BJ (cell line): ENCODE measurements at places on chromosomes 1 and 21.

DNA sequence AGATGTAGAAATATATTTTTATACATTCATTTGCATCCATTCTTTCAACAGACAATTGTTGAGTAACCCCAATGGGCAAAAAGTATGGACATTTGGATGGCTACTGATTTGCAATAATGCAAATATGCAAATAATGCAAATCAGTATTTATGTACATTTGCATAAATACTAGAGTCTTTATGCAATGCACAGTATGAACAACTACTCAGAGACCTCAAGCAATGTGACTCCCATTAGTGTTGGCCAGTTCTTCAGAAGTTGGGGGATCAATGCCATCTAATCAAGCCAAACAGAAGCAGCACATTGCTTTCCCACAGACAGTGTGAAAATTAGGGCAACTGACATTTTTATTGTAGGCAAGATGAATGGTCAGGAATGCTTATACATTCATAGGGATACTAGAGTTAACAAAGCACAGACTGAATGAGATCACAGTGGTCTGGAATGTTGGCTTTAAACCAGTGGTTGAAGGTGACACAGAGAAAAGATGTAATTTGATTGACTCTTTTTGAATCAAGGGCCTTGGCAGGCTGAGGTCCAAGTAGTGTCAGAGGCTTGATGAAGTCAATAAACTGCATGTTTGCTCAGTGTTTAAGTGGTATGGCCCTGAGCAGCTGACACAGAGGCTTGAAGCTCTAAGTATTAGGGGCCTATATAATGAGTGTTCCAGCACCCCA lies 256.6 kb downstream of the CTH start:
- DNase-seq = no peak

DNA sequence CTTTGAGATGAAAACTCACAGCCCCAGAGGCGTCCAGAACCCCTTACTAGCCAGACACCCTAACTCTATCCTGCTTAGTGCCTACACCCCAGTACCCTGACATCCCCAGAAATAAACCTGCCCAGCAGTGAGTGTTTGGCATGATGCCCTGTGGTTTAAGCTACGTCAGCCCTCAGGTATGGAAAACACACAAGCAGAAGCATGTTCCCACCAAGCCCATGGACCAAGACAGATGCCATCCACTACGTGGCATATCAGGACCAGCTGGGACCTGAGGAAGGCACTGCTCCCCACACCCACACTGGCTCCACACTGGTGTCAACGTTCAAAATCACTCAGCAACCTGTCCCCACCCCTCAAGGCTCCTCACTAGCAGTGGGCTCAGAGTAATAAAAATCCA lies 116.4 kb downstream of the SYT2 start:
- DNase-seq = no peak

GRCh38 chr1:159892944-159893343 lies 7.0 kb downstream of the CFAP45 start:
- no peak for DNase-seq

GRCh38 chr1:8092657-8093056 lies 66.5 kb upstream of the ERRFI1 start:
- DNase-seq = no peak

GRCh38 chr1:75133750-75134646 lies at the start of gene LHX8:
Gene LHX8, plus strand, starts transcription at chr1:75134388. Its CDS starts 2,227 bp downstream, at chr1:75136615.
- no peak for DNase-seq

DNA sequence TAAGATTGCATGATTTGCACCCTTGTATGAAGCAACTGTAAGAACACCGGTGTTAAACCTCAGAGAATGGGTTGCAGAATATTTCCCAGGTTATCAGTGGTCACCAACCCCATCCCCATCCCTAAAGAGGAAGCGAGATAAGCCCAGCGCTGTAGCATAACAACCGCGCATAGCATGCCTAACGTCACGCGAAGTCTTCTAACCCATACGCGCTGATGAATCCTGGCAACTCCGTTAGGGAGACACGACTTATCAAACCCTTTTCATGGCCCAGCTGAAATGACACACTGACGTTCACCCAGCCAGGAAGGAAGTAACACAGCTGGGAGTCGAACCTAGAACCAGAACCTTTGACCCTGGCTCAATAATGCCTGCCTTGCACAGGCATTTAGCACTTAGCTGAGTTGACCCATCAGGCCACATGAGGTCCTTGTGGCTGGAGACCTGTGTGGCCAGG lies 24.2 kb downstream of the TMEM51 start:
- DNase-seq = no peak

- peak; percentile 84 for DNase-seq
These were observed 2.9 kb upstream of the SHCBP1L start for GRCh38 chr1:182955596-182956588.

GRCh38 chr1:150874455-150875196 lies 1.8 kb downstream of the ARNT start:
- no peak for DNase-seq

DNA sequence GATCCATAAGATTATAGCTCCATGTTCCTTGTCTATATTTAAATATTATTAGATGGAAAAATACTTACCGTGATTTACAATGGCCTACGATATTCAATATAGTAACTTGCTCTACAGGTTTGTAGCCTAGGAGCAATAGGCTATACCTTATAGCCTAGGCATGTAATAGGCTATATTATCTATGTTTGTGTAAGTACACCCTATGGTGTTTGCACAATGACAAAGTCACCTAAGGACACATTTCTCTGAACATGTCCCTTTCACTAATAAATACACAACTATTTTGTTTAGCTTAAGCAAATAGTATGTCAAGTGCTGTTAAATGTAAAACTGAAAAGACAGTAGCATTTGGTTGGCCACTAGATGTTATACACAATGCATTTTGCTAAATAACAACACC lies 248.9 kb upstream of the ADGRL4 start:
- no peak for DNase-seq
